ENCODE measurements at places on chromosomes 1 and 21.

DNA sequence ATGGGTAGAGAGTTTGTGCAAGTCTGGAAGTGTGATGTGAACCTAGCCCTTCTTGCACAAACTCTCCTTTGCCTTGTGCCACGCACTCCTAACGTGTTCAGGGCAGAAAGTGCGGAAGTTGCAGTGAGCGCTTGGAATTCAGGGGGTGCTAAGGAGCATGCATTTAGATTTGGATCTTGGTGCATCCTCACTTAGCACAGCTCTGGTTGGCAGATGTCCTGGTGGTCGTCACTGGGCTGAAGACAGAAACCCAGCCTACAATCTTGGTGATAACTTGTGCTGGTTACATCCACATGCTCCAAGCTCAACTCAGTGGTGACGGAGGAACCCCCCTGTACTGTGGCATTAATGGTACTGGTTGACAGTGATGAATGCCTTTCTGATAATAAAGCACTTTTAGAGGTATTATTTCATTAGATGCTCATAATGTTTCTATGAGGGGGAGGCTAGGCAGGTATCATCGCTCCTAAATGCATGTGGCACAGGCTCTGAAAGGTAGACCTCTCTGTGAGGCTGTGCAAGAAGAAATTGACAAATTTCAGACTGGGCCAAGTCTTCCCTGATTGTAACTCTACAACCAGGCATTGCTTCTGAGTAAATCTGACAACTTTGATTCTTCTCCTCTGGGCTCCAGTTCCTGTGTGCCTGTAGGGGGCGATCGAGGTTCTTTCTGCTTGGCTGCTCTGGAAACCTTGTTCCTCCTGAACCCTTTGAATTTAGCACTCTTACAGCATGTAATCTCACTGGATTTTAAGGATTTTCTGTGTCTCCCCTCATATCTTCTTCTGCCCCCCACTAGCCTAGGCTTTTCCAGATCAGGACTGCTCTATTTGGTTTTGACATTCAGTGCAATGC, 40.6 kb downstream of the MAPKAPK2 start:
- DNase-seq = peak; percentile 67

GRCh38 chr1:200473698-200474371, 64.0 kb upstream of the ZNF281 start:
- no peak for DNase-seq

GRCh38 chr1:161209790-161210409, 5.2 kb upstream of the FCER1G start:
- DNase-seq = peak; percentile 75

GRCh38 chr1:212255705-212256307, 29.4 kb upstream of the PPP2R5A start:
- no peak for DNase-seq

GRCh38 chr21:37389456-37389855, 22.9 kb downstream of the DYRK1A start:
- DNase-seq = no peak

DNA sequence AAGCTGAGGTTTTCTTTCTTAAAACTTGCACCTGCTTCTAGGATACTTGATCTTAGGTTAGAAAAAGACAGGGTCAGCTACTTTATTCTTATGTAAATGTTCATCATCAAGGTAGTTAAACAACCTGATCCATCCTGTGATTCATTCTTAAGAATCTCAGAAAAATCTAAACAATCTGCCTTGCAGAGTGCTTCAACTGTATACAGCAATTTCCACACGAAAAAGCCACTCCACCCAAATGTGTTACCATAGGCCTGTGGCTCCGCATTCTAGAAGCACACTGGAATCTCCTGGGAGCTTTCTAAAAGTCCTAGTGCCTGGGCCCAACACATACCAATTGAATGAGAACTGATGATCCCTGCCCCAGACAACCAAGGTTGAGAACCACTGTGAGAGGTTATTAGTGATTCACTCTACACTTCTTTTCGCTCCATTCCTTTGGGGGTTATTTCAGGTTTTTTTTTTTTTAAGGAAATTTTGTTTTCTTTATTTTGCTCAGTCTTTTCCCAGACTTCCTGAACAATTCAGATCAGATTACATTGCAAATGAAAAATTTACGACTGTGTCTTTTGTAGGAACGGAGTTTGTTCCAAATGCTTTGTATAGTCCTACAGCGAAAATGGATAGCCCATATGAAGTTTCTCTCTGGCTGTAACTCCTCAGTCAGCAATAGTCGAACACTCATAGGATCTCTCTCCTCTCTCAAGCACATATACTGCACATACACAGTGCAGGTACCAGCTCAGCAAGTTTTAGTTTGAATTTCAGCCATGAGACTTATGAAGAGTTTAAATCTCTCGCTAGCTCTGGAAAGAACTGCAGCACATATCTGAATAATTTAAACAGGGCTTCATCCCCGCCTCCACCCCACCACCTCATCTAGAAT, 16.1 kb downstream of the SMYD2 start:
- no peak for DNase-seq

- DNase-seq = no peak
Measured at GRCh38 chr21:17598437-17598836, 14.3 kb downstream of the BTG3 start.

GRCh38 chr1:48216313-48216712, 6.2 kb upstream of the SLC5A9 start:
- DNase-seq = no peak

DNA sequence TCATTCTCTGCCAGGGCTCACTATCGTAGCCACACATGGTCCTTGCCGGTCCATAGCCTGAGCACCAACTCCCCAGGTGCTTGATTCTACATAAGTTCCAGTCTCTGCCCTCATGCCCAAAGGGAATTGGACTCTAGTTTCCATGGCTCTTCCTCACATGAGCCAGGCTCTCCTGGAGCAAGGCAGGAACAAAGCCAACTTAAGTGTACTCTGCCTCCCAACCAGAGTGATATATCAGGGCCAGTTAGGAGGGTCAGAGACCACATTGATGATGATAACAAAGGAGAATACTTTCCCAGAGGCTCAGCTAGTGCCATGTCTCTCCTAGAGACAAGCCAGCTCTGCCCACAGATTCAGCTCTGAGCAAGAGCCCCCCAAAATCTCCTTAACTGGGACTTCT, 70.9 kb downstream of the ERI3 start:
- DNase-seq = no peak

DNA sequence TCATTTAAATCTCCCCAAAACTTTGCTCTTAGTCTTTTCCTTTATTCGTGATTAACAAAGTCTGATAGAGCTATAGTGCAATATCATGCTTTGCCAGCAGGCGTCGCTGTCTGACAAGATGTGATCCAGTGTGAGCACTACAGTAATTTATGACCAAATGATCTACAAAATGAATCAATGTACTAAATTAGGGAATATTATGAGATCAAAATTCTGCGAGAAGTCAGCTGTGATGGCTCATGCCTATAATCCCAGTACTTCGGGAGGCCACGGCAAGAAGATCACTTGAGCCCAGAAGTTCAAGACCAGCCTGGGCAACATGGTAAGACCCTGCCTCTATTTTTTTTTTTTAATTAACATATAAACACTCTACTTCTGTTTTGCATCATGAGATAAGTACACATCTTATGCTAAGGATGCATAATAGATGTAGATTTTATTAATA, 3.6 kb upstream of the SPSB1 start:
- peak; percentile 77 for DNase-seq

GRCh38 chr1:54619749-54620148, 3.6 kb downstream of the FAM151A start:
- no peak for DNase-seq

DNA sequence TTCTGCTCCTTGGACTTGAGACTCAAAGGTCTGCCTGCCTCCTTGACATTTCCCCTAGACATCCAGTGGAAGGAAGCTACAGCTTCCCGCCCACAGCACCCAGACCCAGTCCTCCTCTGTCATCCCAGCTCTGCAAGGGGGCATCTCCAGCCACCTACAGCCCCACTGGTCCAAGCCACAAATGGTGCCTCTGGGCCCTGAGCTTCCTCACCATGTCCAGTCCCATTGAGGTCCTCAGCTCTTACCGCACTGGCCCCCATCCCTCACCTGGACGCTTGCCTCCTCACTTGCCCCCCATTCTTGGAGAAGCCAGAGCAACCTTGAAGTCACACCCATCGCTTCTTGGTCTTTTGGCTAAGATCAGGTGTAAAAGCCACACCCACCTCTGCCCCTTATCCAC, 13.2 kb downstream of the PODN start:
- no peak for DNase-seq

- DNase-seq = no peak
Measured at GRCh38 chr1:81471255-81471654, 329.5 kb upstream of the ADGRL2 start.

- DNase-seq = no peak
Measured at GRCh38 chr1:98523256-98523655, 138.3 kb upstream of the SNX7 start.

DNA sequence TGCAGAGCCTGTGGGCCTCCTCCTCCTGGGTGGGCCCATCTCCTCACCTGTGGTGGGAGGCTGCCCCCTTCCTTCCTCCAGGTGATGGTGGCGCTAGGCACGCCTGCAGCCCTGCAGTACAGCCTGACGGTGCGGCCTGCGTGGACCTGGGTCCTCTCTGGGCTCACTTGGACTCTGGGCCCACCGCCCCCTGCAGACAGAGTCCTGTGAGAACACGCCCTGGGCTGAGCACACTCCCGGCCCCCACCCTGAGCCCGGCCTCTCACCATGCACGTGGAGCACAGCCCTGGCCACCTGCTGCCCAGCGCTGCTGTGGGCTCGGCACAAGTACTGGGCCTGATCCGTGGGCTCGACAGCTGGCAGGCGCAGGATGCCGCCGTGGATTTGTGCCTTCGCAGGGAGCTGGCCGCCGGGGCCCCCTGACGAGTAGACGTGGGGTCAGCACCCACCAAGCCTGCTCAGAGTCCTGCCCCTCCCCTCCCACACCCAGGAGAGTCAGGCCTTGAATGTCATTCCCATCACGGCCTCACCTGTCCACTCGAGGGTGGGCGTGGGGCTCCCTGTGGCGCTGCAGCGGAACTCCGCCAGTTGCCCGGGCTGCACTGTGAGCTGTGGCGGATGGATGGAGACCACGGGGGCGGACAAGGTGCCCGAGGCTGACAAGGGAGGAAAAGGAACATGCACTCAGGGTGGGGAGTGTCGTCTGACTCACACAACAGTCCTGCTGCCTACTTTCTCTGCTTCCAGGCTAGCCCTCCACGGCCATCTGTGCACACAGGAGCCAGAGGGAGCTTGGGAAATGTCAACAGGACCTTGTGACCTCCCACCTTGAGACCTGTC, 43.4 kb downstream of the LDLRAD2 start:
- no peak for DNase-seq

GRCh38 chr21:41501919-41502318, 6.0 kb downstream of the TMPRSS2 start:
- DNase-seq = no peak

- no peak for DNase-seq
Measured at GRCh38 chr21:34576041-34576511, 38.8 kb downstream of the RCAN1 start.

- no peak for DNase-seq
Measured at GRCh38 chr1:14822493-14822892, 224.0 kb downstream of the KAZN start.

- DNase-seq = no peak
Measured at GRCh38 chr1:179973198-179974110, 18.8 kb downstream of the CEP350 start.

GRCh38 chr1:166511761-166512160, 327.5 kb upstream of the POGK start:
- DNase-seq = no peak

DNA sequence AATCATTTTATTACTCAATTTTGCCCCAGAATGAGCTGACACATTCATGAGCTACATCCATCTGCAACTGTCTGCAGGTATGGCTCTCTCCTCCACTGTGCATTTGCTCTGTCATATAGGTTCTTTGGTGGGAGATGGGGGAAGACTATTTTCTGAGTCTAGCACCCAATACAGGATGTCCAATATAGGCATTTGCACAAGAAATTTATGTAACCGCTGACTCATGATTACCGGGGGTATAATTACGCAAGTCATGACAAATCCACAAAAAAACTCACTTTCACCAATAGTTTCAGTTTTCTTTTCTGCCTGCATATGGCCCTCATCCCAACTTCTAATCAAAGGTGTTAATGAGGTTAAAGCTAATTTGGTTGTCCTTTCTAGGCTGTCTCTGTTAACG, 17.5 kb upstream of the VSIG8 start:
- DNase-seq = no peak

- no peak for DNase-seq
Measured at GRCh38 chr21:35071347-35071746, 22.2 kb upstream of the RUNX1 start.

DNA sequence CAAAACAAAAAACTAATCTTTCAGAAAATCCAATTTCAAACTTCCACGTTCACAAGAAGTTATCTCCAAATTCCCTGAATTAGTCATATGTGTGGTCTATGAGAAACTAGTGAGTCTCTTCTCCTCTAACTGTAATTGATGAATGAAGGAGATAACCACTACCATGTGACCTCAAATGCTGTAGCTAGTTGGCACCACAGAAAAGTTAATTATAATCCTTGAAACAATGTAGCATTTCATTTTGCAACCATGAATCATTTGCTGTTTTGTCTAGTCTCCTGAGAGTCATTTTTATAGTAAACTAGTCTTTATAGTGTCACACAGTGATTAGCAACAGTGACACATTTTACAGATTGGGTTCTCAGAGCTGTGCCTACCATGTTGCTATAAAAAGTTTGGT, 287.5 kb downstream of the LRRIQ3 start:
- no peak for DNase-seq

- DNase-seq = no peak
Measured at GRCh38 chr21:42250422-42251403, 31.8 kb downstream of the ABCG1 start.

GRCh38 chr21:42337830-42338728, 12.7 kb downstream of the TFF2 start:
- peak; percentile 70 for DNase-seq

DNA sequence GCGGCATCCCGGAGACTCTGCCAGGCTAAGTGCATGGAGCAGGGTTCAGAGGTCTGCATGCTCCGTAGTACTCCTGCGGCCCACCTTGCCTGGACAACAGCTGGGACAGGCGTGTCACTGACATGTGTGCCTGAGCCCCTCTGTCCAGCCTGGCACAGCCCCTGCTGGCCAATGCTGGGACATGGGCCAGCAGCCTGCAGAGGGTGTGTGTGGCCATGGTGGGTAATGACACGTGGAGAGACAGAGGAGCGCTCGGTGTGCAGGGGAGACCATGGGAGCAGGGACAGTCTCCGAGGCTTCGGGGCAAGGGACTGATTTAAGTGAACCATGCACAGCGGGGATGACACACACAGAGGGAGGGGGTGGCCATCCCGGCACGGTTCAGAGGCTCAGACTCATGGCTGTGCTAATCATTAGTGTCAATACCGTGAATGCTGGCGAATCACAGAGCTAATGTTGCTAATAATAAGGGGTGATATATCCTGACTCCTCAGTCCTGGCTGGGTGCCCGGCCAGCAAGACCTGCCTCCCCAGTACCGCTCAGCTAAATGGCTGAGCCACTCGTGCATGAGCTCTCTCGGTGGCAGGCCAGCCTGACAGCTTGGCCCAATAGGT, 41.5 kb downstream of the IGSF21 start:
- DNase-seq = no peak

DNA sequence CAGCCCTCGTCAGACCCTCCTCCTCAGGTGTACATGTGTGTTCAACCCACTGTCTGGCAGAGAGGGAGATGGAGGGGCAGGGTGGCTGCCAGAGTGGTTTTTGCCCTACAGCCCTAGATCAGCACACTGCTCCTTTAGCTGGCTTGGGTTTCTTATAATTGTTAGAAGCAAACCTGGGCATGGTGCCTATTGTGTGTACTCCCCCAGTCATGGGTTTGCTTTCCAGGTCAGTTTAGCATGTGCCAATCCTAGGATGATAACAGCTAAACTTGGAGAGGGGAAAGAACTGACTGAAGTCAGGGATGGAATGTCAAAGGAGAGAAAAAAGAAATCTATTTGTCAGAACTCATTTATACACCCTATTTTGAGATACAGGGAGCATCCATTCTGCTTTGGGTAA, 63.3 kb downstream of the UCK2 start:
- no peak for DNase-seq

All from endothelial cell (in vitro differentiated cells).